ENCODE measurements at places on chromosomes 3 and 15. TPM values are rescaled to one million over a fixed set of nuclear protein-coding genes. Genes with fewer than 3 reads are reported as not detected.

- DNase-seq: no peak
Measured at GRCh38 chr3:112811917-112812660, 34.6 kb downstream of the CD200R1L start.

GRCh38 chr15:48803877-48804276, 7.0 kb downstream of the CEP152 start:
- no peak for DNase-seq

Gene UBAP1L
- 8.4 TPM for total RNA-seq

- no peak for DNase-seq
Measured at GRCh38 chr3:98027085-98027446, 8.0 kb downstream of the GABRR3 start.

Gene ARPP21
- total RNA-seq: not detected

Gene UQCC5
- 1.2 TPM for total RNA-seq
